Thoracic aorta (tissue), 2 donors: ENCODE measurements at places on chromosomes 5 and 9. TPM values are rescaled to one million over a fixed set of nuclear protein-coding genes. Genes with fewer than 3 reads are reported as not detected.

DNA sequence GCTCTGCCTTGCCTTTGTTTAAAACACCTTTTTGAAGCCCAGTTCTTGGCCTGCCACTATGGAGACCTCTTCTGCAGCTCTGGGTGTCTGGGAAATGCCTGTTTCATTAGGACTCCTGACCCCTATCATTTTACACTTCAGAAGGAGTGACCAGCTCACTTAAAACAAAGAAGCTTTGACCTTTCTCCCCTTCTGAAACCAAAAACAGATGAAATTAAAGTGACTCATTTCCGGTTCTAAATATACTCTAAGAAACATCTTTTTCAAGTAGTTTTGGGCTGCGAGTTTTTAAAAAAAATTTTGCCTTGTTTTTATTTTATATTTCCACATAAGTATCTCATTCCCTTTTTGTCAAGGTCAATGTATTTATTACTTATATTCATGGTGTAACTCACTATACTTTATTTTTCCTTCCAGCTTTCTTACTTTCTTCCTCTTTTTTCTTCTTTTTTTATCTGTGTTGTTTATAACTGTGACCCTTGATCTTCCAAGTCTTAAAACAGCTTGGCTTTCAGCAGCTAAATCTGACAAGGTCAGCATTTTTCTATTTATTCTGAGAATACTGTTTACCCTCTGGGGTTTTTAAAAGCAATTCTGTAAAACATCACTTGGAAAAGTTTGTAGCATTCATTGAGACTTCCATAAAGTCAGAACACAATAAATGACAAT, 672.9 kb downstream of the NR2F1-AS1 start:
- no peak for DNase-seq

Gene PCDHGA11
- 11.6 TPM for total RNA-seq

DNA sequence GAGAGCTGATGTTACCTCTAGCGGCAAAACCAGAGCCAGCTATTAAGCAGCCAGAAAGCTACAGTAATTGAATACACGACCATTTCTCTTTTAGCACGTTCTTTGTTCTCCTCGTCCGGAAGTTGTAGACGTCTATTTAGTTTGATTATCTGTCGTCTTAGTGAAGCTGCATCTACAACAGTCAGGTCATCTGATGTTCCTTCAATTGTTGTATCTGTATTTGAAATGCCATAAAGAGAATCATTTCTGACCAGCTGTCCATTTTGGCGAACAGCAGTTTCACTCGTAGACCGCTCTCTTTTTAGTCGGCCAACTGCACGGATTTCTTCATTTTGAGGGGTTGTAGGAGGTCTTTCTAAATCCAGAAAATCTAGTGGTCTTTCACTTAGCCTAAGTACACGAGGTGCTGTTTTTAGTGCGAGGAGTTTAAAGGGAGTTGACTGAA, 12.6 kb downstream of the PDE6A start:
- no peak for DNase-seq

Gene DNAH5
- 0.14 TPM for total RNA-seq

DNA sequence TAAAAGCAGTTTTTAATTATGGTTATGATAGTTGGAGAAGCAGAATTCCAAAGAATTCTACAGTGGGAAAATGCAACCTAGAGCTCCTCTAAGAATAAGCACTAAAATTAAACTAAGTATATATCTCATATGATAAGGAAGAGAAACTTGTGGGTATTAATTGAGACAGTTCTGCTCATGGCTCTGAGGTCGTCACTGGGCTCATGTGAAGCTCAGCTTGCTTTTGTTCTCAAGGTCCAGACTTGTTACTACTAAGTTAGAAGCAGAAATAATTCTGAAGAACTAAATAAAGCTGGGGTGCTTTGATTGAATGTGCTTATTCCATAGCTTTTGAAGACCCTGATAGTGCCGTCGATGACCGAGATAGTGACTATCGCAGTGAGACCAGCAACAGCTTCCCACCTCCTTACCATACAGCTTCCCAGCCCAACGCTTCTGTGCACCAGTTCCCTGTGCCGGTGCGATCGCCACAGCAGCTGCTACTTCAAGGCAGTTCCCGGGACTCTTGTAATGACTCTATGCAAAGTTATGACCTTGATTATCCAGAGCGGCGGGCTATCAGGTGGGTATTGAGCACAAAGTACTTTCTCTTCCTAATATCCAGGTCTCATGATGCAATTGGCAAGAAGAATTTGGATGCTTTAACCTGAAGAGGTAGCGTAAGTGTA, 133.7 kb downstream of the UNC13B start:
- no peak for DNase-seq

DNA sequence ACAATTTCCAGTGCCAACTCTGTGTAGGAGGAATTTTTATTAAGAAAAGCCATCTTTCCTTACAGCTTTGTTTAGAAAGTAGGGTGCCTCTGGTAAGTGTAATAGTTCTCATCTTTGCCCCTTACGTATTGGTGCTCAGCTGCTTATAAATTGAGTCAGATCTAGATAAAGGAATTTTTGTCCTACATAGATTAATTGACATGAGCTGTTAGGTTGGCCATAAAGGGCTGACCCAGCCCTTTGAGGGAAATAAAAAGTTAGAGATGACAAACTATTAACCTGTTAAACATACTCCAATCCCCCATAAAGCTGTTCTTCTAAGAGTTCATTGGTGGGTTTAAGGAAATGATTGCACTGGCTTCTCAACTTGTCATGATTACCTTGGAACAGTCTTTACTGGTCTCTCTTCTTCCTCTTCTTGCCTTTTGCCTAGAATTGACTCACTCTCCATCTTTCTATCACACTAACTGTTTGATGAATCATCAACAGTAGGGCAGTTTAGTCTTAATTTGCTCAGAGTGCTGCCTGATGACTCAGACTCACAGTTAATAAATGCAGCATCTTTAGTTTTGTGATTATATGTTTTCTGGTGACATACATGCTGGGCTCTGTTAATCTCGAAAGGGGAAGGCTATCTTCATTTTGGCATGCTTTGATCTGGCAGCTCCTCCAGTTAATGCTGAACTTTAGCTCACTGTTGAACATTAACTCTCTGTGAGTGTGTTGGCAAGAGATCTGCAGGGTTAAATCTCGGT, 51.7 kb downstream of the ARHGAP26 start:
- DNase-seq: no peak

DNA sequence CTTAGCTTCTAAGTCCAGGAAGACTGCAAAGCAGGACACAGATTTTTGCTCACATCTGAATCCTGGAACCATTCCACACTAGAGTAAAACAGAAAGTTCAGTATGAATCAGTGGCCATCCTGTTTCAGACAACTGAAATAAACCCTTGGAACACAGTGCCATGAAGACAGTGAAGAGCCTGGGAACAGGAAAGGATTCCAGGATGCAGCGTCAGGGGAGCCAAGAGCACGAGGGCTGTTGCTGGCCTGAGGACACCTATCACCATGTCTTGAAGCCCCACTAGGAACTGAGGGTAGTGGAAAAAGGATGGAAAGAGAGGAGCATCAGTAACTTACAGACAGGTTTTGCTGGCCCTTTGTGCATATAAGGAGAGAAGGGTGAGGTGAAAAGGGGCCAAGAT, 115.3 kb upstream of the FSTL4 start:
- DNase-seq: no peak

Gene PCDHGC4
- total RNA-seq: 7.9 TPM

Gene SURF6
- total RNA-seq: 11.6 TPM

DNA sequence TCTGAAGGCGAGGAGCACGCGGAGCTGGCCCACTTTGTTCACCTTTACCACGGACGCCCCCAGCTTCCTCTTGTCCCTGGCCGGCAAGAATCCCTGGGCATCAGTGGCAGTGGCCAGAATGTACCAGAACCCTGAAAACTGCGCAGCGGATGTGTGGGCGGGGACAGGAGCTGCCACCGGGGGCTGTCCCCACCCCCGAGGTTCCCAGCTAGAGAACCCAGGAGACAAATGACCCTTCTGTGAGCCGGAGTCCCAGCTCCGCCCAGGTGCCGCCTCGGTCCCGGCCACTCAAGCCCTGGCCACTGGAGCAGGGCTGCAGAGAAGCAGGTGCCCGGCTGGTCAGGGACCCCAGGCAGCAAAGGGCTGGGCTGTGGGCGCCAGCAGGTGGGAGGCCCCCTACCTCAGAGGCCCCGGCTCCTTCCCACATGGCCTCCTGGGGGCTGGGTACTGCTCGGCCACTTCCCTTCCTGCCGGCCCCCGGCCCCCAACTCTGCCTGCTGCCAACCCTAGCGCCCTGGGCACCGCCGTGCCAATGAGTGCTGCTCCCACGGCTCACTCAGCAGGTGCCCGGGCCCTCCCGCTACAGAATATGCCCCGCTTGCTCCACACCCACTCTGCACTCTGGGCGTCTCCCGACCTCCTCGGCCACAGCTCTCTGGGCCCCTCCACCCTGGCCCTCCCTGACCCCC, 713 bp downstream of the LCN10 start:
- DNase-seq: no peak

GRCh38 chr5:93924628-93925027, 183.2 kb upstream of the POU5F2 start:
- no peak for DNase-seq

DNA sequence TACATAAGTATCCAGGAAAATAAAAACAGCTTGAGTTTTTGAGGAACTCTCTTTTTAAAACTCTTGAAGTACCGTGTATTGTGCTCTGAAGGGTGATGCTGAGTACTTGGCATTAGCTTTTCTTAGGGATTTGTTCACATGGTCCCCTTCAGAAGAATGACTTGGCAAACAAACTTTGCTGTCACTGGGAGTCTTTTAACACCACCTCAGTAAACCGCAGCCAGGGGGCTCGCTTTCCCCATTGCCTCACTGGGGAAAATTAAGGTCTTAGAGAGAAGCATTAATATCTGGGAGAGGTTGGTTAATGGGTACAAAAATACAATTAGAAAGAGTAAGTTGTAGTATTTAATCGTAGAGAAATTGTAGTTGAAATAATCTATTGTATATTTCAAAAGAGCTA, 105.9 kb upstream of the DAP start:
- no peak for DNase-seq

GRCh38 chr5:39176759-39177630, 42.4 kb downstream of the FYB1 start:
- DNase-seq: no peak

Gene PCDH12
- total RNA-seq: 5.2 TPM

Gene PCDHB12
- 7.4 TPM for total RNA-seq

DNA sequence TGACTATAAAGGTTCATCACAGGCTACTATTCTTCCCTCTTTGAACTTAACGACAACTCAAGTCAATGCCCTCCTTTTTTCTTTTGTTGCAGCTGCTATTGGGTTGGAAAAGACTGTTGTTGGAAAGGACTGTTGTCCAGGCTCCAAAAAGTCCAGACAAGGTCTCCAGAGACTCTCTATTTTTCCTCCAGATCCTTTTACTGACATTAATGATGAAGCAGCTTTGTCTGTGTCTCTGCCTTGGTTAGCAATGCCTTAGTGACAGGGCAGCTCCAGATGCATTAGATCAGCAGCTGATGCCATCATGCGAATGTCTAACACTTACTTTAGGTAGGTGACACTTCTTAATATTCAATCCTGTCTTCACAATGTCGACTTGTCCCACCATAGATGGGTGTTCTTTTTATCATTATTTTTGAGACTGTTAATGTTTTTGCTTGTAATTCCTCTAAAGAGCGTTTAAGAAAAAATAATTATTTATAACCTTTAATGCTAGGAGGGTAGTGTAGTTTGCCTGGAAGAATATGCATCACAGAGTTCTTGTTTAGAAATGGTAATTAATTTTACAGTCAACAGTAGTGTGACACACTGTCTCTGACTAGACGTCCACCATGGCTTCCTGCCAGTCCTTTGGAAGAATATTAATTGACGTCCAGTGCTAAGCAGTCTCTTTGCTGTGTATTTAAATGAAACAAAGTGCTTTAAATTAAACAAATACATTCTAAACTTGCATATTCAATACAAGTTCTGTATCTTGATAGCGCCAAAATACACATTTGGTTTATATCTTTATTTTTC, 492.2 kb downstream of the NR2F1-AS1 start:
- DNase-seq: no peak

Gene TYRP1
- total RNA-seq: 1.8 TPM

- no peak for DNase-seq
Measured at GRCh38 chr9:78363221-78363620, 66.3 kb downstream of the PSAT1 start.

Gene GGTA1
- 55.1 TPM for total RNA-seq

Gene SH3TC2
- total RNA-seq: 1.1 TPM

Gene ABCA2
- total RNA-seq: 37.2 TPM

Gene CAMK4
- 6.6 TPM for total RNA-seq

Gene TLN1
- 1,019 TPM for total RNA-seq
